NB4 (cell line): ENCODE measurements at places on chromosomes 12 and 14.

DNA sequence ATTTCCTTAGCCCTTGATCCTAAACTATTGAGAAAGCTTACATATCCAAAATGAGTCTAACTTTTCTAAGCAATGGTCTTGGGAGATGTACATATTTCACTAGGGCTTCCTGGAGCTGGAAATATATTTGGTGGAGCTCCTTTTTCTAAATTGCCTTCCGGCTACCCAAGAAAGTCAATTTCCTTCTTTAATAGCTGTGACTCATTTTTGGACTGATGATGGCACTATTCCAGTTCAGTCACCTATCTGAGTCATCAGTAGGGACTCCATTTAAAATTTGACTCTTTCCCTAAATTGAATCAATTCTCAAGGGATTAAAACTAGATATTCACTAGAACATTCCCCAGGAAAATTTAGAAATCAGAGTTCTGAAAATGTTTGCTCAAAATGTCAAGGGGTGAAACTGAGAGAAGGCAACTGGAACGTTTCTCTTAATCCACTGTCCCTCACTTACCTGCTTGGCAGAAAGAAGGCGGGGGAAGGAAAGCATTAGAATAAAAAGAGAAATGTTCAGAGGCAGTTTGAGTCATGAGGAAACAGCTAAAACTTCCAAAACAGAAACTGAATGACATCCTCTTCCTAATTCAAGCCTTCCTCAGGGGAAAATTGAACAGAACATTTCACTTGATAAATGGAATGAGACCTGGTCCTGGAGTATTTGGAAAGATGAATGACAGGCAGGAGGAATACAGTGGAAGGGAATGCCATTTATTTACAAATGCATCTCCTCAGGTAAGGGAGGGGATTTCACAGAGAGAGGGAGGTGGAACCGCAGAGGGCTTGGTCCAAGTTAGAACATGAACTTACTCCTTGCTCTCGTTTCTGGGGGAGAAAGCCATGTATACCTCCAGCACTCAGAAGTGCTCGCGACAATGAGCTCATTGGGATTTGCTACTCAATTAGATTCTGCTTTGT, 91.2 kb downstream of the RGS6 start:
- no peak for DNase-seq

DNA sequence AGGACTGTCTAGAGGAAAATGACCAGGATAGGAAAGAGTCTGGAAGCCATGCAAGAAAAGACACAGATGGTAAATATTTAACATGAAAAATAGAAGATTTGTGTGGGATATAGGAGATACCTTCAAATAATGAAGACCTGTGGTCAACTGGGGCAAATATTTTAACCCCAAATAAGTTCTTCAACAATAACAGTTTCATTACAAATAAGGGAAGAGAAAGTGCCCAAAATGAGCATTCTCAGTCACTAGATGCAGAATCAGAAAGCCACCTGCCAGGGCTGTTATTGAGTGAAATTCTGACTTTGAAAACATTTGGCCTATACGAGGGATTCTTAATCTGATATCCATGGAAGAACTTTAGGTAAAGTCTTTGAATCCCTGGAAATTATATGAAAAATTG, 231.2 kb upstream of the PLEKHG7 start:
- no peak for DNase-seq

- no peak for DNase-seq
These were observed 113.7 kb downstream of the SLC25A47 start for GRCh38 chr14:100436745-100437406.

DNA sequence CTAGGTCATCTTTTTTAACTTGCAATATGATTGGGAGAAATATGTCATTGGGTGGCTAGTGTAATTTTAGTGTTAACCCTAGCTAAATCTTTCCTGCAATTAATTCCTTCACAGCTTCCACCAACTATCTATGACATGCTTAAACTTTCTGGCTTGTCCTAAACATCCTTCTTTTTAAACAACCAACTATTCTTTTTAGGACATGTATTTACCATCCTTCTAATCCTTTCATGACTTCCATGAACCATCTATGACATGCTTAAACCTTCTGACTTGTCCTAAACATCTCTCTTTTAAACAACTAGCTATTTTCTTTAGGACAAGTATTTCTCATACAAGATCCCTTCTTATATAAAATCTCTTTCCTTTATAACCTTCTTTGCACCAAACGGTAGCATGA, 179.6 kb upstream of the PDZRN4 start:
- no peak for DNase-seq

GRCh38 chr12:56193025-56193578, 3.8 kb upstream of the SMARCC2 start:
- DNase-seq: peak; percentile 90
